ENCODE measurements at places on chromosomes 12 and 14. TPM values are rescaled to one million over a fixed set of nuclear protein-coding genes. Genes with fewer than 3 reads are reported as not detected.
A peak's percentile ranks its signal among the peaks of the same experiment; 100 is the strongest.

DNA sequence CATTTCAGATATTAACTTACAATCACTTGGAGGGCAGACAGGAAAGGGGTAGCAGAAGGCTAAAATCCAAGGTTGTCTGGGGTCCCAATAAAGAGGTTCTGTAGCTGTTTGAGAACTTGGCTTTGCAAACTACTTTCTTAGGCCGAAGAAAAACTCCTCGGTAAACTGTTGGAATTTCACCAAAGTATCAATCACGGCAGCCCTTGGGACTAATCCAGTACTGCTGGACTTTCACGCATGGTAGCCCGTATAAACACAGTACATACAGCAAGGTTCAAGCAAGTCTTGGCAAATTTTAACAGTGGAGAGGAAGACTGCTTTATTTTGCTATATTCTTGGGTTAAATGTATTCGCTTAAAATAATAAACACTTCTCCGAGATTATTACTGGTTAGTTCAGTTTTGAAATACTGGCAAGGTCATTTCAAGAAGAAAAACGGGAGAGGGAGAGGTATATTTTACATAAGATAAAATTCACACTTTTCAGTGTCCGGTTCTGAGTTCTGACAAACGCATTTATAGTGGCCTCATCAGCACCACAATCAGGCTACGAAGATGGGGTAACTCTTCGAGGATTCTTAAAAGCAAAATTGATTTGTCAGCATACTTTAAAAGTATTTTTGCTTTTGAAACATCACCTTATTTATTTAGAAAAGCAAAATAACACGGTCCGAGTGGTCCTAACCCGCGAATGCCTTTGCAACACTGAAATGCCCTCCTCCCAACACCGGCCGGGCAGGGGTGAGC is 1.3 kb downstream of the SETD3 start:
- H3K27me3 ChIP-seq = no peaks in the 10 kb centered on the region
- no peaks in the 10 kb centered on the region for H3K36me3 ChIP-seq
- peaks cover 15% of the 10 kb centered on the region for H3K4me1 ChIP-seq

- peak overlapping the region; percentile 97 for H3K27ac ChIP-seq
- peak overlapping the region; percentile 89 for H3K4me3 ChIP-seq
- peaks cover 60% of the 10 kb centered on the region for H3K4me1 ChIP-seq
These were observed 613 bp downstream of the ARHGEF40 start for GRCh38 chr14:21070610-21071224.

DNA sequence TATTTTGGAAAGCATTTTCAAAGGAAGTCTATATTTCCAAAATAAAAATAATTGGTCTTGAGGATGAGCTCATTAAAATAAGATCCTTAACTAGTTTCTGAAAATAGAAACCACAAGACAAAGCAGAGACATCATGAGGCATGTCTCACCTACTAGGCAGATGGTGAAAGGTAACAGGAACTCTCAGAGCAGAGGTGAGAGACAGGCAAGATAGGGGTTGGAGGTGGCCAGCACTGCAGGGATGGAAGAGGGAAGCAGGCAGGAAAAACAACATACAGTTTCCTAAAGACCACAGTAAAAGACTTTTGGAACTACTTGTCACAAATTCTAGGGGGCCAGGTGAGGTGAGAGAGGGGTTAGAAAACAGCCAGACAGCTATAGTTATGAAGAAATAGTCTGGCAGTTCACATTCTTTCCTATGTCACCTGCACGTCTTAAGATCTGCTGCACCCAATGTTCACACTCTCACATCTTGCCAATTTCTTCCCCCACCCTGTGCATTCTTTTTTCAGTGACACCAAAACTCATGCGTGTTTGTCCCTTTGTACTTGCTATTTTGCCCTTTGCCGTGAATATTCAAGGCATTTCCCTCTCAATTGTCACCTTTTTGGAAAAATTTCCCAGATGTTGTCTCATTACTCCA is 341.7 kb upstream of the KITLG start:
- no peak for DNase-seq
- H3K4me3 ChIP-seq = no peak overlapping the region
- no peaks in the 10 kb centered on the region for H3K36me3 ChIP-seq
- H3K27ac ChIP-seq = no peak overlapping the region

- peaks cover 61% of the 10 kb centered on the region for H3K4me1 ChIP-seq
- peaks cover 4% of the 10 kb centered on the region for H3K36me3 ChIP-seq
- no peaks in the 10 kb centered on the region for H3K27me3 ChIP-seq
- no peak overlapping the region for H3K4me3 ChIP-seq
- no peak for DNase-seq
- no peak overlapping the region for H3K27ac ChIP-seq
These were observed 62.6 kb downstream of the TSPAN9 start for GRCh38 chr12:3139760-3140159.

DNA sequence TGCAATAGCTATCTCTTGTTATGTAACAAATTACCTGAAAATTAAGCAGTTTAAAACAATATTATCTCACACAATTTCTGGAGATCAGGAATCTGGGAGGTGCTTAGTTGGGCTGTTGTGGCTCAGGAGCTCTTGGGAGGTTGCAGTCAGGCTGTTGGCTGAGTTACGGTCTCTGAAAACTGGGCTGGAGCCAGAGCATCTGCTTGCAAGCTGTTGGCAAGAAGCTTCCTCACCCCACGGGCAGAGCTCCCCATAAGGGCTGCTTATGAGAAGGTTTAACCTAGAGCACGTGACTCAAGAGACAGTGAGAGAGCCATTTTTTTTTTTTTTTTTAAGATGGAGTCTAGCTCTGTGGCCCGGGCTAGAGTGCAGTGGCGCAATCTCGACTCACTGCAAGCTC is 346.8 kb downstream of the ATP23 start:
- no peaks in the 10 kb centered on the region for H3K4me1 ChIP-seq
- peak; percentile 29 for DNase-seq
- H3K27ac ChIP-seq = no peak overlapping the region
- no peaks in the 10 kb centered on the region for H3K36me3 ChIP-seq

DNA sequence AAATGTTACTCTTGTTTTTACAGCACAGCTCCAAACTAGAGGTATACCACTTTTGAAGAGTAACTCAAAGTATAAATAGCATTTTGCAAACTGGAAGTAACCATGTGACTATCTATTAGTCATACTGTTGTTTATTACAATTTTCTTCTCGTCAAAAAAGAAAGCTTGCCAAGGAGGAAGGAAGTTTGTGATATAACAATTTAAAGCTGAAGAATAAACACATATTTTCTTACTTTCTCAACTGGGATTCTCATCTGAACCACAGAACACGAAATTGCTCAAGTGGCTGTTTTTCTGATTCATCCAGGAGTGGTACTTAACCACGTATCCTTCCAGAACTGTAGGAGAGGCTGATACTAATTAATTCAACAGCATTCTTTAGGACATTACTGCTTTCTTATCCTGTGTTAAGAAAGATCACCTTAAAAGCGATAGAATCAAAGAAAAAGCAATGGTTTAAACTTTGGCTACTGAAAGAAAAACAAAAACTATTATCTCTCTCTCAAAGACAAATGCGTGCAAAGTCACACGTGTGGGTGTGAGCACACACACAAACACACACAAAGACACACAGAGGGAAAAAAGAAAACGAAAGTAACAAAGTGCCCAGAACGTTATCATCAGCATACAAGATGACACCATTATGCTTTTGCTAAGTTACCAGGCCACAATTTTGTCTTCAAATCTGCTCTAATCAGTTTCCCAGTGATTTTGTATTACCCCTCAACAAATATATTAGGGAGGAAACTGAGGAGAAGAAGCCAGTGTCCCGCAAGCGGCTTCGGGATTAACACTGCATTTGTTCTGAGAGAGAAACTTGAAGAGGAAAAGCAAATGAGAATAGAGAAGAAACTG is at the start of gene CLEC2B:
Gene CLEC2B (minus strand): TSS at position 48 of the 855 bp plus-strand sequence.
- H3K36me3 ChIP-seq = no peaks in the 10 kb centered on the region
- H3K27me3 ChIP-seq = no peaks in the 10 kb centered on the region
- H3K4me3 ChIP-seq = peak within 1 kb of the TSS; percentile 47
- H3K4me1 ChIP-seq = no peaks in the 10 kb centered on the region
- H3K27ac ChIP-seq = peak within 1 kb of the TSS; percentile 79

- no peak overlapping the region for H3K27ac ChIP-seq
- H3K4me1 ChIP-seq = no peaks in the 10 kb centered on the region
- no peak for DNase-seq
- H3K4me3 ChIP-seq = no peak overlapping the region
- H3K27me3 ChIP-seq = no peaks in the 10 kb centered on the region
These were observed 37.7 kb upstream of the MANSC4 start for GRCh38 chr12:27817766-27818165.

DNA sequence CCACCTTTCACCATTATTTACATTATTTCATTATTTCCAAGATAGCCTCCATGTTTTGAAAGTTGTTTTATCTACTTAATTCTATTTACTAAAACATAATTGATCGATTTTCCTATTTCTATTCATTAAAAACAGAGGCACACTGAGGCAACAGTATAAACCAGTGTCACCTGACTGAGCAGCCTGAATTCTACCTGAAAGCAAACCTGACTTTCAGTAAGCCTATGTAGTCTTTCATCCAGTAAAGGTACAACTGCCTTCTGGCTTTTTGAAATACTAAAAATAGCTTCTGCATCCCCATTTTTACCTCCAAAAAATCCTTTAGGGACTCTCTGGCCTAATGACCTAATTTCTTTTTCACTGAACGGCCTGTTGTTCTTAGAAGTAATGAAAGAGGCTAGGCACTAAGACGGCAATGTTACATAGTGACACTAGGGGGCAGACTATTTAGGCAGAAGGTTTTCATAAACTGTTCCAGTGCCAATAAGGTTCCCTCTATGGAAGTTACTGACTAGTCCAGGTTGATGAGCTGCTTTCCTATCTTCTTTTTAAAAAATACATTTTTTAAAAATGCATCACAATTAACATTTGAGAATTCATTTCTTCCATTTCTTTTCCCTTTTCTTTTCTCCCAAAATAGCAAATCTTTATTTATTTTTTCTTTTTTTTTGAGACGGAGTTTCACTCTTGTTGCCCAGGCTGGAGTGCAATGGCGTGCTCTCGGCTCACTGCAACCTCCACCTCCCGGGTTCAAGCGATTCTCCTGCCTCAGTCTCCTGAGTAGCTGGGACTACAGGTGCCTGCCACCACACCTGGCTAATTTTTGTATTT is 17.5 kb downstream of the ANAPC5 start:
- H3K27ac ChIP-seq = no peak overlapping the region
- H3K27me3 ChIP-seq = no peaks in the 10 kb centered on the region
- DNase-seq = no peak
- peaks cover 44% of the 10 kb centered on the region for H3K36me3 ChIP-seq
- no peaks in the 10 kb centered on the region for H3K4me1 ChIP-seq

DNA sequence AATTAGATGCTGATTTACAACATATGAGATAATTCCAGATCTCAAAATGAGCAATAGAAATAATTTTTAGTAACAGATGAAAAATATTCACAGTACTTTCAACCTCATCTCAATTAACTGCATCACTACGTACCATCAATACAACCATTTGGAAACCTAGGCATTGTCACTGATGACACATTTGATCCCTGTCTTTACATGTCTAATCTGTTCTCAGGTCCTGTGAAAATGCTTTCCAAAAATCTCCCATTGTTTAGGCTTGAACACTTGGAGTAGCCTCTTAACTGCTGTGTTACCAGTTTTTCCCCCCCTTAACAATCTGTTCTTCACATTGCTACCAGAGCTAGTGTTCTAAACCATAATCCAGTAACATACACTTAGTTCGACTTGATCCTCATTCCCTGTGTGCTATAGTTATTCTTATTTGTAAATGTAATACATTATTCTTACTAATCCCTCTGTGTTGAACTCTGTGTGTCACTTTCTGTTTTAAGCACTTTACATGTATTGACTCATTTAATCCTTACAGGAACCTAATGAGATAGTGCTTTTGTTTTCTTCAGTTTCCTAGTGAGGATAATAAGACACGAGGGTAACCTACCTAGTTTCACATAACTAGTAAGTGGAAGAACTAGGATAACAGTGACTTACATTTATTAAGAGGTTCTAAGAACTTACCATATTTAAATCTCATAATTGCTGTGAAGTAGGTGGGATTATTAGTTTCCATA is 41.7 kb downstream of the LARP4 start:
- no peak overlapping the region for H3K27ac ChIP-seq
- H3K27me3 ChIP-seq = no peaks in the 10 kb centered on the region
- no peak overlapping the region for H3K4me3 ChIP-seq
- H3K36me3 ChIP-seq = peaks cover 21% of the 10 kb centered on the region

GRCh38 chr14:33377596-33378390 is 439.1 kb downstream of the NPAS3 start:
- H3K27me3 ChIP-seq = no peaks in the 10 kb centered on the region
- H3K36me3 ChIP-seq = no peaks in the 10 kb centered on the region
- DNase-seq = no peak
- no peak overlapping the region for H3K4me3 ChIP-seq
- no peaks in the 10 kb centered on the region for H3K4me1 ChIP-seq

GRCh38 chr12:11564984-11565651 is 84.4 kb upstream of the ETV6 start:
- H3K27me3 ChIP-seq = no peaks in the 10 kb centered on the region
- no peaks in the 10 kb centered on the region for H3K4me1 ChIP-seq
- no peak for DNase-seq
- H3K27ac ChIP-seq = no peak overlapping the region

DNA sequence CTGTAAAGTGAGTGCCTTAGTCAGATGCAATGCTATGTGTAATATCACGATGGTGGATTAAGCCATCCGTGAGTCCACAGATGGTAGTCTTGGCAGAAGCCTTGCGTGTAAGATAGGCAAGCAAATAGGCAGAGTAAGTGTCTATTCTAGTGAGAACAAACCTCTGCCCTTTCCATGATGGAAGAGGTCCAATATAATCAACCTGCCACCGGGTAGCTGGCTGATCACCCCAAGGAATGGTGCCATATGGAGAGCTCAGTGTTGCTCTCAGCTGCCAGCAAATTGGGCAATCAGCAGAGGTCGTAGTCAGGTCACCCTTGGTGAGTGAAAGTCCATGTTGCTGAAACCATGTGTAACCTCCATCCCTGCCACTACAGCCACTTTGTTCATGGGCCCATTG is 371.2 kb upstream of the LRFN5 start:
- H3K4me3 ChIP-seq = no peak overlapping the region
- DNase-seq = no peak
- no peaks in the 10 kb centered on the region for H3K36me3 ChIP-seq
- no peaks in the 10 kb centered on the region for H3K27me3 ChIP-seq
- no peaks in the 10 kb centered on the region for H3K4me1 ChIP-seq

GRCh38 chr12:24488091-24488596 is 460.8 kb downstream of the BCAT1 start:
- H3K27me3 ChIP-seq = no peaks in the 10 kb centered on the region
- no peaks in the 10 kb centered on the region for H3K4me1 ChIP-seq
- no peaks in the 10 kb centered on the region for H3K36me3 ChIP-seq
- H3K4me3 ChIP-seq = no peak overlapping the region
- H3K27ac ChIP-seq = no peak overlapping the region
- no peak for DNase-seq

Gene OTUB2
- total RNA-seq = 3.6 TPM

Gene AICDA
- total RNA-seq = 0.11 TPM

Gene ADAMTS20
- 0.69 TPM for total RNA-seq

Gene LRRIQ1
- total RNA-seq = 8.8 TPM

Gene ADCY4
- 9.0 TPM for total RNA-seq

Gene RHEBL1
- total RNA-seq = 1.6 TPM

Gene COX8C
- total RNA-seq = not detected

Gene SMCO3
- 7.4 TPM for total RNA-seq

Gene GLIPR1L1
- not detected for total RNA-seq

Gene CMKLR1
- total RNA-seq = 12.0 TPM

Measured in spinal cord (tissue), 10 donors.